ENCODE measurements at places on chromosomes 2 and 18. TPM values are rescaled to one million over a fixed set of nuclear protein-coding genes. Genes with fewer than 3 reads are reported as not detected.

DNA sequence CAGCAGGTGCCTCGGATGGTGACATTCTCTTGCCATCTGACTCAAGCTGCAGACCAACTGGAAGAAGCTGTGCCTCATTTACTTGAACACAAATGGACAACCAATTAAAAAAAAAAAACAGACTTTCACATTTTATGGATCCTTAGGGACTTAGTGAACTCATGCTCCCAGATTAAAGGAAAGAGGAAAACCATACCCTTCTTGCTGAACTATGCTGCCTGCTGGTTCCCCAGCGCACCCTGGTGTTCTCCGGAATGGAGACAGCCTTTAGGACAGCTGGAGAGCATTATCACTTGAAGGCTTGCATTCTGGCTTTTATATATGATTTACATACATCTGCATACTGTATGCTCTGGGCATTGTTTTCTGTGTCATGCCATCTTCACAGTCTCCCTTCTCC lies 370.7 kb downstream of the SLC4A3 start:
- DNase-seq = no peak

GRCh38 chr2:156512451-156512850 lies 76.3 kb downstream of the GPD2 start:
- DNase-seq = no peak

- no peak for DNase-seq
Observed at GRCh38 chr2:80209458-80209857, 95.1 kb downstream of the LRRTM1 start.

DNA sequence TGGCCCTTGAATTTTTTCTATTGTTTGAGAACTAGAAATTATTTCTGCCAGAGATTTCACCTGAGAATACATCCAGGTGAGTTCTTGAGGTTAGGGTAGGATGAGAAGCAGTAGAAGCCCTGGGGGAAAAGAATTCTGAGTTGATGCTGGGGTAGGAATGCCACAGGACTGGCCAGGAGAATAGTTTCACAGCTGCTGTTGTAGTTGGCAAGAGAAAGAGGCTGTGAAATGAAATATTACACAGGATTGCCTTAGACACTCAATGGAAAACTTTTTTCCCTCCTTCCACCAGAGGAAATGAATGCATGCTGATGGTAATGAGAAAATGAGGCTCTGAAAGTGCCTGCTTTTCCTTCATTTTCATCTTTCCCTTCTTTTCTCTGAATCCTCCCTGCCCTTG lies 54.6 kb downstream of the PRKCE start:
- no peak for DNase-seq

DNA sequence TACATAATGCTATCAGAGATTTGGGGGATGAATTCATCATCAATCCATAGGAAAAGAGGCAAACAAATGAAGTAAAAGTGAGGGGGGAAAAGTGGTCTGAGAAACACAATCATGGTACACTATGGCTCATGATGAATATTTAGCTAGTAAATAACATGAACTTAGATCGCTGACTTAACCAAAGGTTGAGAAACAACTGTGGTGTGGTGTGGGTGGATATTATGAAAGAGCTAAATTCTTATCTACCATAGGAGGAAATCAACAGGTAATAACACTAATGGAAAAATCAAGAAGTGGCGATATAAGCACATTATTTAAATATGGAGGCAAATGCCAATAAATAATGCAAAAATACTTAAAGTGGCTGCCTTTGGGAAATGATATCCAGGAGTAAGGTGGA lies 12.2 kb upstream of the TPRKB start:
- DNase-seq = no peak

KYNU gene
- 8.7 TPM for total RNA-seq

RAB3GAP1 gene
- total RNA-seq = 40.8 TPM

- DNase-seq = no peak
Observed at GRCh38 chr2:207502577-207503198, 27.1 kb upstream of the CREB1 start.

ITGAV gene
- 102 TPM for total RNA-seq

GRCh38 chr2:143505542-143505941 lies 376.3 kb downstream of the ARHGAP15 start:
- DNase-seq = no peak

DNA sequence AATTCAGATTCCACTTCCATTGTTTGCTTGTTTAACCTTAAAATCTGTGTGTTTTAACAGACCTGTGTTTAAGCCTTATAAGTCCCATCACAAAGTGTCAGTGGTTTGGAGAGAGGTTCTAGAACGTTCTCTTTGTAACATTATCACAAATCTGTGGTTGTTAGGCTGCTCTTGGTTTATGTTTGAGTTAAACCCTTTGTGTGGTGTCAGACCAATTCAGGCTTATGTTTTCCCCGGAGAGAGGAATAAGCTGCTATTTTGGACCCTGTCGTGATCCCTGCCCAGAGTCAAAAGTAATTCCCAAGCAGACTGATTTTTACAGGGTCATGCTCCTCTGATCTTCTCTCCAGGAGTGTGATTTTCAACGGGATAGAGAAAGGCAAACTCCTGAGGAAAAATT lies 43.8 kb upstream of the LTBP1 start:
- DNase-seq = no peak

EGR4 gene
- not detected for total RNA-seq

DNA sequence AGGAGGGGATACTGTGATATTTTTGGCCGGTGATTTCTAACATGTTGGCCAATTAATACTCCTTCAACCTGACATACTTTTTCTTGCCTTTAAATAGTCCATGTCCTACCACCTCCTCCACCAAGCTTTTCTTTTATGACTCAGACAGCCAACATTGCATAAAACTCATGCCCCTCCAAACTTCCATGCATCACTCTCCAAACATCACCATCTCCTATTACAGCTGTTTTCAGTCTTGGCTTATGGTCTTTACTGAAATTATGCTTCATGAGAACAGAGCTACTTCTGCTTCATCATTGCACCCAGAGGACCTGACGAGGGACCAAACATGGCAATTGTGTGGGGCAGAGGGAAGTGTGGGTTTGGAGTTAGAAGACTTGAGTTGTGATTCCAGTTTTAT lies 305.4 kb downstream of the LPIN1 start:
- no peak for DNase-seq

ERICH2 gene
- not detected for total RNA-seq

LRRTM4 gene
- total RNA-seq = 2.9 TPM

- DNase-seq = no peak
Observed at GRCh38 chr2:148218326-148219075, 197.6 kb downstream of the MBD5 start.

GRCh38 chr18:76307293-76307690 lies 187.8 kb downstream of the ZNF516 start:
- no peak for DNase-seq

TSPYL6 gene
- total RNA-seq = not detected

GRCh38 chr18:48306838-48307237 lies 102.3 kb downstream of the ZBTB7C start:
- no peak for DNase-seq

PPP1R1C gene
- 8.8 TPM for total RNA-seq

DNA sequence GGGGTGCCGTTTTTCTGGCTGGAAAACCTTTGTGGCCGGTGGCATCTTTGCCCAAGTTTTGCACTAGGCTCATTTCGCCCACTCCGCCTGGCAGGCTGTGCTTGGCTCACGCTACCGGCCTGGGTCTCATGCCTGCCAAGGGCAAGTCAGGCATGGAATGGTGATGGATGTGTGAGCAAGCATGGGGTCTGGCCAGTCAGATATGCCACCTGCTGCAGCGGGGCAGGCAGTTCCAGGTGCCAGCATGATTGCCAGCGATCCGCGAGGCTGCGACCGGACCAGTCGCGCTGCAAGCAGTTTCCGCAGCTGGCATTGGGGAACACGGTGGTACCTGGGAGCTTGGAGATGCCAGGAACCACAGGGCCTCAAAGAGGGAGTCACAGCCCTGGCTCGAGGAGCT lies 40.6 kb downstream of the TAF1B start:
- DNase-seq = no peak

CDH20 gene
- total RNA-seq = 0.39 TPM

DNA sequence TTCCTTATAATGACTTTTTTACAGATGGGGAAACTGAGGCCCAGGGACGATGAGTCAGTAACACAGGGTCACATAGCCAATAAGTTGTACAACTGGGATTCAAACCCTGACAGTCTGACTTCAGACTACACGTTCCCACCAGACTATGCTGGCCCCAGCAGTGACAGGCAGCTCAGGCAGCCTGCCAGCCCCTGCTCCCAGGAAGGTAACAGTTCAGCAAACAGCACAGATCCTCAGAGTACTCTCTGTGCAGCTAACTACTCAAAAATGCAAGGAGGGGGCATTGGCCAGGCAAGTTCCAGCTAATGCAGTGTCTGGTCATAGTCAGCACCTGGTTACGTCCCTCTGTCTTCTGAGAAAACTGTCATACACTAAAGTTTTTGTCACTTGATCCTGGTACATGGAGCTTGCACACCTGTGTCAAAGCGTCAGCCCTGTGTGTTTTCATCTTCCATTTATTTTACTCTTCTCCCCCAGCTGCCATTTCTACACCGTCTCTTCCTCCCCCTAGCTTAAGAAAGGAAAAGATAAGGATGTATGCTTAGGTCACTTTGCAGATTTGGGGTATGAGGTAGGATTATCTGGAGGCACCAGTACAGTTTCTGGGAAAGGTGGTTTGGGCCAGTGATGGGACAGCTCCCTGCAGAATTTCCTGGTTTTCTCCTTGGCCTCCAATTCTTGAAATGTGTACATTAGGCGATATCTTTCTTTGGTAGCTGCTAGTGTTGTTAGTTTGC lies 4.5 kb downstream of the SMARCAL1 start:
- no peak for DNase-seq

GRCh38 chr2:158104903-158105302 lies 3.2 kb downstream of the UPP2 start:
- DNase-seq = no peak

GRCh38 chr2:9565436-9566153 lies 10.0 kb upstream of the ADAM17 start:
- peak; percentile 93 for DNase-seq

MERTK gene
- 61.8 TPM for total RNA-seq

ADAM17 gene
- total RNA-seq = 50.9 TPM

DNA sequence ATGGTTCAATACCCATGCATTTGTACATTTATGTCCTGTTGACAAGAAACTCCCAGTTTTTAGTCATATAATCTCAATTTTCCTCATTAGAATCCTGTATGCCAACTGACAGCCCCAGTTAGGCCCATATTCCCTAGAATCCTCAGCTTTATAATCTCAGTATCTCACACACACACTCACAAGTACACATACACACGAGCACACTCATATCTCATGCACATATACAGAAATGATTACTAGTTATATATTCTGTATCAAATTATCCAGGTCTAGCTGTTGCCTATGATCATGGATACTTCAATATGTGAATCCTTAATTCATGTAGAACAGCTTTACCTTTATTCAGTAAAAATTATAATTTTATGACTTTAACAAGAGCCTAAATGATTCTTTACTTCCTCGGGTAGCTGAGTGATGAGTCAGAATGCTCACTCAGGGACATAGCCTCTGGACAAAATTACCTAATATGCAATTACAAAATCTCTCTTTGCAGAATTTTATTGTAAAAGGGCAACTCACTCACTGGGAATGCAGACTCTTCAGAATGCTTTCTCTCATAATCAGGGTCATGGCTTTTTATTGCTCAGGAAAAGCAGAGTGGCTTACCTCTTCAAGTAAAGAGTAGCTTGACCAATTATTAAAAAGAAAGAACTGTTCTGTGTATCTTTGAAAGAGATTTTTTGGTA lies 193.6 kb upstream of the PIK3C3 start:
- no peak for DNase-seq

- DNase-seq = no peak
Observed at GRCh38 chr2:1253629-1254028, 159.6 kb upstream of the TPO start.
